ENCODE measurements at places on chromosomes 1 and 21. TPM values are rescaled to one million over a fixed set of nuclear protein-coding genes. Genes with fewer than 3 reads are reported as not detected.
A peak's percentile ranks its signal among the peaks of the same experiment; 100 is the strongest.

- no peaks in the 10 kb centered on the region for H3K27me3 ChIP-seq
- no peak overlapping the region for H3K4me3 ChIP-seq
- H3K27ac ChIP-seq, result no peak overlapping the region
- no peak for DNase-seq
Measured at GRCh38 chr1:21592086-21592865, 76.9 kb downstream of the RAP1GAP start.

Gene RAB7B
- 5.4 TPM for total RNA-seq

Gene AGO4
- total RNA-seq, result 22.2 TPM

DNA sequence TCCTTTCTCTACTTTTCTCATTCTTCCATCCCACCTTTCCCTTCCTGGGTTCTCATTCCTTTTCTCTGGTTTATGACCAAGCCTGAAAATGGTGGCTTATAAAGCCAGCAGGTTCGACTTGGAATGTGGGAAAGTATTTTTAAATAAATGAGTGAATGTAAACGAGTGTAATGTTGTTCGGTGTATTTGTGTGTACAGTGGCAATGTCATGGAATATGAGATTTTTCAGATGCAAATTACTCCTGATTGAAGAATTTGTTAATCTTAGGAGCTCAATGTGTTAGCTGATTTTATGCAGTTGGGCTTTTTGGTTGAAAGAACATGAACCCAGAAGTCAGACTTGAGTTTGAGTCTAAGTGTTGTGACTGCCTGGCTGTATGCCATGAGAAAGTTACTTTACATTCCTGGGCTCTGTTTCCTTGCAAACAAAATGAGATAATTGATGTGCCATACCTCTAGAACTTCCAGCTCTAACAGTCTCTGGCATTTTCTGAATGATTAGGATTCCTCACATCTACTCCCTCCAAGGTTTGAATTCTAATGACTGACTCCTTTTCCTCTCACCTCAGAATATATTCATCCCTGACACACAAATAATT lies 6.6 kb downstream of the SGIP1 start:
- no peaks in the 10 kb centered on the region for H3K36me3 ChIP-seq
- no peak for DNase-seq

GRCh38 chr1:206681359-206681758 lies 3.3 kb upstream of the MAPKAPK2 start:
- H3K27me3 ChIP-seq, result peaks cover 2% of the 10 kb centered on the region
- no peak overlapping the region for H3K27ac ChIP-seq
- no peak overlapping the region for H3K4me3 ChIP-seq
- DNase-seq, result no peak
- no peaks in the 10 kb centered on the region for H3K36me3 ChIP-seq

Gene OR10Z1
- not detected for total RNA-seq

Gene HSD3B2
- total RNA-seq, result not detected

GRCh38 chr1:203368624-203369451 lies 17.9 kb upstream of the FMOD start:
- peaks cover 21% of the 10 kb centered on the region for H3K4me1 ChIP-seq
- no peaks in the 10 kb centered on the region for H3K36me3 ChIP-seq

Gene RAD54L
- total RNA-seq, result 3.9 TPM

- peaks cover 24% of the 10 kb centered on the region for H3K27me3 ChIP-seq
- H3K27ac ChIP-seq, result no peak overlapping the region
- H3K4me1 ChIP-seq, result peaks cover 9% of the 10 kb centered on the region
- DNase-seq, result no peak
- no peaks in the 10 kb centered on the region for H3K36me3 ChIP-seq
Measured at GRCh38 chr1:228000416-228000815, 6.4 kb upstream of the WNT3A start.

- no peak overlapping the region for H3K4me3 ChIP-seq
- no peaks in the 10 kb centered on the region for H3K27me3 ChIP-seq
- H3K4me1 ChIP-seq, result no peaks in the 10 kb centered on the region
- H3K27ac ChIP-seq, result no peak overlapping the region
- no peak for DNase-seq
- no peaks in the 10 kb centered on the region for H3K36me3 ChIP-seq
Measured at GRCh38 chr21:34962586-34963222, 86.4 kb downstream of the RUNX1 start.

- no peaks in the 10 kb centered on the region for H3K36me3 ChIP-seq
- DNase-seq, result no peak
- H3K27ac ChIP-seq, result no peak overlapping the region
Measured at GRCh38 chr1:35657851-35658250, 16.5 kb upstream of the PSMB2 start.

DNA sequence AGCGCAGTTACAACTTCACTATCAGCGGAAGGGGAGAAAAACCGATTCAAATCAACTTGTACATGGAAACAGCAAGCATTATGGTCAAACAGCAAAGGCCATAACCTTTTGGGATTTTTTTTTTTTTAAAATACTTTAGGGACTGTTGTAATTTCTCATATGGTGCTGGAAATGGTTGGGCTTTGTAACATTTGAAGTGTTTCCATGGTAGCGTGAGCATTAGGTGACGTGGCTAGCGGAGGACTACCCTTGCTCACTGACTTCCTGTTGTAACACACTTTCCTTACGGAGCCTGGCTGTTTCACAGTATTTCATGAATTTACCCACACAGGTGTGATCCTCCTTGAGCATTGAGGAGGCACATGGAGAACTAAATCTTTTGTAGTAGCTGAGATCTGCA lies 269.5 kb downstream of the TM2D1 start:
- H3K27me3 ChIP-seq, result no peaks in the 10 kb centered on the region
- H3K4me1 ChIP-seq, result peaks cover 24% of the 10 kb centered on the region
- H3K27ac ChIP-seq, result peak overlapping the region; percentile 92

DNA sequence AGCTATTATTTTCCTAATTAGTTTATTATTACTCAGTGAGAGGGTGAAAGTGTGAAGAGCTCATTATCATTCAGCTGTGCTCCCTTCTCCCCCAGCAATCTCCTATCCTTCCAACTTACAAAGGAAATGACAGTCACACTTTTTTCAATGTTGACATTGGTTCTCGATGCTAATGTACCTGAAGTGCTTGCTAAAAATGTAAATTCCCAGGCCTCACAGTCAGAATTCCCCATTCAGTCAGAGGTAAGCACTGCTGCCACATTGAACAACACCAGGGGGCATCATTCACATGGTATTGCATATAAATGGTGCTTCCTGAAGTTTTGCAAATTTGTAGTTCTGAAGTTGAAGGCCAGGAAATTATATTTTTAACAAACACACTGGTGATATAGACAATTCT lies 132.7 kb upstream of the FOXD3 start:
- H3K4me3 ChIP-seq, result no peak overlapping the region
- no peaks in the 10 kb centered on the region for H3K36me3 ChIP-seq
- H3K4me1 ChIP-seq, result no peaks in the 10 kb centered on the region
- DNase-seq, result no peak
- H3K27me3 ChIP-seq, result peaks cover 2% of the 10 kb centered on the region
- no peak overlapping the region for H3K27ac ChIP-seq

- H3K27ac ChIP-seq, result no peak overlapping the region
- H3K36me3 ChIP-seq, result no peaks in the 10 kb centered on the region
- H3K4me1 ChIP-seq, result peaks cover 8% of the 10 kb centered on the region
- H3K27me3 ChIP-seq, result no peaks in the 10 kb centered on the region
- DNase-seq, result no peak
Measured at GRCh38 chr1:228875741-228876140, 140.5 kb downstream of the RHOU start.

Gene PTCH2
- total RNA-seq, result 1.5 TPM

- H3K4me1 ChIP-seq, result no peaks in the 10 kb centered on the region
- no peak overlapping the region for H3K4me3 ChIP-seq
- peaks cover 6% of the 10 kb centered on the region for H3K27me3 ChIP-seq
- H3K36me3 ChIP-seq, result no peaks in the 10 kb centered on the region
- no peak overlapping the region for H3K27ac ChIP-seq
Measured at GRCh38 chr1:26059906-26060305, 7.5 kb downstream of the TRIM63 start.

Gene NGF
- total RNA-seq, result 4.1 TPM

Gene GBP2
- total RNA-seq, result 4.3 TPM

DNA sequence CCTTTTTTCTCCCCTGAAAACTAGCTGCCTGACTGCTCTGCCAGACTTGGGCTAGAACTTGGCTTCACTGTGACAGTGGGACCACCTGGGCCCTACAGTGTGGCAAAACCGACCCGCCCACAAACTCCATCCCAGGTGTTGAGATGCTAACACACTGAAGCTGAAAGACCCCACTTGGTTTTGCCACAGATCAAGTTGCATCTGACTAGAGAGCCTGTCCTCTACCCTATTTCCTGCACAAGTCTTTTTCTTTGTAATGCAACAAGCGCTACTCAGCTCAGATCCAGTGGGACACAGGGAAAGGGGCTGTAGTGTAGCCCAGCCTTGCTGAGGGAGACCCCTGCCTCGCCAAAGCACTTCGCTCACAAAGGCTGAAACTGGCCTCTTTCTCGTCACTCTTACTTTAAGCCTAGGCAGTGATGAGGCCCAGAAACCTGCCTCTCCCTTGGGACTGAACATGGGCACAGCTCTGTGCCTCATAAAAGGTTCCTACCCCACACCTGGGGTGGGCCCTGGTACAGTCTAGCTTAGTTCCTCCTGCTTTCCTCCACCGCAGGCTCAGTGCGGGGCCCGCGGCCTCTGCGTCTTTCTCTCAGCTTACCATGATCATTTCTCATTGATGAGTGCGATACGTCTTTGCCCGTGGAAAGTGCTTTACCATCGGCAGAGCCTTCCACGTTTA lies 9.7 kb downstream of the ALPL start:
- DNase-seq, result no peak
- no peaks in the 10 kb centered on the region for H3K36me3 ChIP-seq
- no peaks in the 10 kb centered on the region for H3K27me3 ChIP-seq

Gene SERPINC1
- total RNA-seq, result 0.99 TPM

GRCh38 chr1:64693406-64693805 lies 51.5 kb upstream of the RAVER2 start:
- H3K4me3 ChIP-seq, result no peak overlapping the region
- no peaks in the 10 kb centered on the region for H3K4me1 ChIP-seq
- H3K36me3 ChIP-seq, result peaks cover 13% of the 10 kb centered on the region
- no peaks in the 10 kb centered on the region for H3K27me3 ChIP-seq
- H3K27ac ChIP-seq, result no peak overlapping the region

- H3K36me3 ChIP-seq, result peaks cover 7% of the 10 kb centered on the region
- no peak overlapping the region for H3K27ac ChIP-seq
- H3K4me3 ChIP-seq, result no peak overlapping the region
- H3K27me3 ChIP-seq, result peaks cover 68% of the 10 kb centered on the region
Measured at GRCh38 chr1:110067479-110067892, 3.0 kb downstream of the ALX3 start.

GRCh38 chr1:53258216-53258615 lies 19.9 kb upstream of the MAGOH start:
- H3K36me3 ChIP-seq, result peaks cover 61% of the 10 kb centered on the region
- H3K27ac ChIP-seq, result no peak overlapping the region
- H3K4me1 ChIP-seq, result no peaks in the 10 kb centered on the region
- H3K27me3 ChIP-seq, result no peaks in the 10 kb centered on the region
- DNase-seq, result no peak

- H3K36me3 ChIP-seq, result no peaks in the 10 kb centered on the region
- H3K27ac ChIP-seq, result no peak overlapping the region
- H3K4me3 ChIP-seq, result no peak overlapping the region
- DNase-seq, result no peak
- no peaks in the 10 kb centered on the region for H3K27me3 ChIP-seq
Measured at GRCh38 chr1:232047473-232047872, 420.9 kb downstream of the DISC1 start.

Gene LRRIQ3
- total RNA-seq, result 1.7 TPM

DNA sequence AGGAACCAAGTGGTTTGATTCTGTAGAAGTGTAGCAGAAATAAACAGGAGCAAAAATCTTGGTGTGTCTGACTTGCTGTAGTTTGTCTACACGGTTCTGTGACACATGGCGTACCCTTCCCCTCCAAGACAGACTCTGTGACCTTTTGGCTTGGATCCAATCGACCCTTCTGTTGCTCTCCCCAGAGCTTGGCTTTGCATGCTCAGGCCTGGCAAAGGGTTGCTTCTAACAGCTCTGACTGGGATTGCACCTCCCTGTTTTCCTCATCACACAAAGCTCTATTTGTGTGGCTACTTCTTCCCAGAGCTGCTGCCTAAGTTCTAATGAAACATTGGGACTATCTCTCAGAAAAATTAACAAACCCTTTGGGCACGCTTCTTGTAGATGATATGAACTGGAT lies 24.0 kb downstream of the NGF start:
- no peaks in the 10 kb centered on the region for H3K27me3 ChIP-seq
- DNase-seq, result no peak
- H3K4me3 ChIP-seq, result no peak overlapping the region
- peak overlapping the region; percentile 68 for H3K27ac ChIP-seq
- peaks cover 5% of the 10 kb centered on the region for H3K4me1 ChIP-seq

DNA sequence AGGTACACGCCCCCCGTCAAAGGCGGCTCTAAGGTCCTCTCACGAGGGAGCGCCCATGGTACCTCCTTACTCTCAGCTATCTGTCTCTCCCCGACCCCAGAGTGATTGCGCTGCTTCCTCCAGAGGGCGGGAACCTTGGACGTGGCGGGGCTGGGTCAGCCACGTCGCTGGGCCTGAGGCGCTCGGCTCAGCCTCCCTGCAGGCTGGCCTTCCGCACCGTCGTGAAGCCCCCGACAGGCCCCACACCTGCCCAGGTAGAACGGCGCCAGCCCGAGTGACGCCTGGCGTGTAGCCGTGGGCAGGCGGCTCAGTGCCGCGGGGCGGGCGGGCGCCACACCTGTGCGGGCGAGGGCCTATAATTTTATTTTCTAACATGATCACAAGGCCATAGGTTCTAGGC lies 122.2 kb upstream of the BEND5 start:
- no peak overlapping the region for H3K4me3 ChIP-seq
- no peak for DNase-seq
- no peak overlapping the region for H3K27ac ChIP-seq
- no peaks in the 10 kb centered on the region for H3K27me3 ChIP-seq
- H3K36me3 ChIP-seq, result no peaks in the 10 kb centered on the region

DNA sequence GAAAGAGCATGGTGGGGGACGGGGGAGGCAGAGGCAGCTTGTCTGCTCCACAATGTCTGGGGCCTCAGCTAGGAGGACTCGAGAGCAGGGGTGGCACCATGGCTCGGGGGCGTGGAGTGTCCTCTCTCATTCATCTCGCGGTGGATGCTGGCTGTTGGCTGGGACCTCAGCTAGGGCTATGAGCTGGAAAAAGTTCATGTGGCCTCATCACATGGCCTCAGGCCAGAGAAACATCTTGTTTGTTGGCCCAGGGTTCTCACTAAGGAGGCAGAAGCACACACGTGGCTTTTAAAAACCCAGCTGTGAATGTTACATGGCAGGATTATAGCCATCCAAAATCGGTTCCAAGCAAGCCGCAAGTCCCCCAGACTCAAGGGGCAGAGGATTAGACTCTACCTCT lies 6.2 kb upstream of the CENPS start:
- H3K4me3 ChIP-seq, result no peak overlapping the region
- H3K27ac ChIP-seq, result no peak overlapping the region
- H3K36me3 ChIP-seq, result peaks cover 31% of the 10 kb centered on the region
- no peaks in the 10 kb centered on the region for H3K4me1 ChIP-seq
- no peak for DNase-seq
- H3K27me3 ChIP-seq, result no peaks in the 10 kb centered on the region

Gene TP73
- total RNA-seq, result 0.30 TPM

DNA sequence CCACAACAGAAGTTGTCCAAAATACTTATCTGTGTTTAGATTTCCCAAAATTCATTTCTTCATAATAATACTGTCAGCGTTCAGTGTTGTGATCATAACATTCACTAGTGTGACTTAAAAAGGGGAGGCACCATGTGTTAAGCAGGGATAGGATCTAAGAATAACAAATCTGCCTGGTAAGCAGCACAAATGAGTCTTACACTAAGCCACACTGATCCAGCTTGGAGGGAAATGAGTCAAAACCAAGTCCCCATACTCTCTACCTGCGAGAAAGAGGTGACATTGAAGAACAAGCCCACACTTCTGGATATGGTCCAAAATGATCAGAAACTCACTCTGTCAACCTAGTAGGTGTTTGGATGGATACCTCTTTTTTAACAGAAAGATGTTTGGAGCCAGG lies 145.5 kb downstream of the CRB1 start:
- H3K27ac ChIP-seq, result no peak overlapping the region
- no peaks in the 10 kb centered on the region for H3K27me3 ChIP-seq
- DNase-seq, result no peak
- no peaks in the 10 kb centered on the region for H3K36me3 ChIP-seq
- H3K4me1 ChIP-seq, result no peaks in the 10 kb centered on the region

Gene CHI3L1
- total RNA-seq, result 14.2 TPM
